ENCODE measurements at places on chromosomes 5 and 9. TPM values are rescaled to one million over a fixed set of nuclear protein-coding genes. Genes with fewer than 3 reads are reported as not detected.

GRCh38 chr5:100855937-100856430 lies 47.1 kb downstream of the ST8SIA4 start:
- peak; percentile 76 for ATAC-seq

- no peak for ATAC-seq
Measured at GRCh38 chr5:54930736-54931135, 54.7 kb downstream of the ESM1 start.

GRCh38 chr5:1999794-2000193 lies 117.1 kb upstream of the IRX4 start:
- ATAC-seq, result no peak

GRCh38 chr9:79604921-79605562 lies 33.3 kb downstream of the TLE4 start:
- ATAC-seq, result no peak

- no peak for ATAC-seq
Measured at GRCh38 chr5:69129413-69129812, 35.6 kb downstream of the SLC30A5 start.

CDX1 gene
- 2.7 TPM for total RNA-seq

DNA sequence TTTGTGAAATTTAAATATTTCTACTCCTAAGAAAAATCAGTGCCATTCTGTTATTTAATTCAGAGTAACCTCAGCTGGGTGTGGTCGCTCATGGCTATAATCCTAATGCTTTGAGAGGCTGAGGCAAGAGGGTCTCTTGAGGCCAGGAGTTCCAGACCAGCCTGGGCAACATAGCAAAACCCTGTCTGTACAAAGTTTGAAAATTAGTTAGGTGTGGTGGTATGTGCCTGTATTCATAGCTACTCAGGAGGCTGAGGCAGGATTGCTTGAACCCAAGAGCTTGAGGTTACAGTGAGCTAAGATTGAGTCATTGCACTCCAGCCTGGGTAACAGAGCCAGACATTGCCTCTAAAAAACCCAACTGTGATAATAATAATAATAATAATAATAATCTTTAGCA lies 44.8 kb upstream of the CNTLN start:
- no peak for ATAC-seq

GHR gene
- total RNA-seq, result 11.7 TPM

GRCh38 chr5:163433271-163433670 lies 4.1 kb upstream of the CCNG1 start:
- no peak for ATAC-seq

- ATAC-seq, result no peak
Measured at GRCh38 chr9:136725612-136726011, 13.2 kb downstream of the DIPK1B start.

GRCh38 chr5:78779771-78780616 lies 131.4 kb upstream of the LHFPL2 start:
- ATAC-seq, result no peak

DNA sequence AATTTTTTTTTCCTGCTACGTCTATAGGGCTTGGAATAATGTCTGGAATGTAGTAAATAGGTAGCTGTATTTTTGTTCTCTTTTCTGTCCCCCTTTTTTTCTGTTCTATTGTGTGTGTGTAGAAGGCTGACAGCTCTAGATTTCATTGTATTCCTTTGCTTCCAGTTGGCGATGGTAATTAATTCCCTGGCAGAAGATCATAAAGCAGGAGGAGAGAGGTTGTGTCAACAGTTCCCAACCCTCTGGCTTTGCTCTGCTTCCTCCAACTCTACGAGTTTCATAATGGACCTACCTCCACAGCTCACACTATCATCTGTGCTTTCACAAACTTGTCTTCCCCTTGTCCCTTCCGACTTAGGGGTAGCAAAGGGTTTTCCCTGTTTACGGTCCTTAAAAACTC lies 117.9 kb upstream of the CDH18 start:
- no peak for ATAC-seq

GDNF gene
- total RNA-seq, result 0.30 TPM

RASGRF2 gene
- total RNA-seq, result 2.5 TPM

- ATAC-seq, result peak; percentile 96
Measured at GRCh38 chr5:88889189-88890069, 6.4 kb upstream of the MEF2C start.

GRCh38 chr9:134775081-134775951 lies 105.3 kb upstream of the FCN2 start:
- ATAC-seq, result peak; percentile 84

DNA sequence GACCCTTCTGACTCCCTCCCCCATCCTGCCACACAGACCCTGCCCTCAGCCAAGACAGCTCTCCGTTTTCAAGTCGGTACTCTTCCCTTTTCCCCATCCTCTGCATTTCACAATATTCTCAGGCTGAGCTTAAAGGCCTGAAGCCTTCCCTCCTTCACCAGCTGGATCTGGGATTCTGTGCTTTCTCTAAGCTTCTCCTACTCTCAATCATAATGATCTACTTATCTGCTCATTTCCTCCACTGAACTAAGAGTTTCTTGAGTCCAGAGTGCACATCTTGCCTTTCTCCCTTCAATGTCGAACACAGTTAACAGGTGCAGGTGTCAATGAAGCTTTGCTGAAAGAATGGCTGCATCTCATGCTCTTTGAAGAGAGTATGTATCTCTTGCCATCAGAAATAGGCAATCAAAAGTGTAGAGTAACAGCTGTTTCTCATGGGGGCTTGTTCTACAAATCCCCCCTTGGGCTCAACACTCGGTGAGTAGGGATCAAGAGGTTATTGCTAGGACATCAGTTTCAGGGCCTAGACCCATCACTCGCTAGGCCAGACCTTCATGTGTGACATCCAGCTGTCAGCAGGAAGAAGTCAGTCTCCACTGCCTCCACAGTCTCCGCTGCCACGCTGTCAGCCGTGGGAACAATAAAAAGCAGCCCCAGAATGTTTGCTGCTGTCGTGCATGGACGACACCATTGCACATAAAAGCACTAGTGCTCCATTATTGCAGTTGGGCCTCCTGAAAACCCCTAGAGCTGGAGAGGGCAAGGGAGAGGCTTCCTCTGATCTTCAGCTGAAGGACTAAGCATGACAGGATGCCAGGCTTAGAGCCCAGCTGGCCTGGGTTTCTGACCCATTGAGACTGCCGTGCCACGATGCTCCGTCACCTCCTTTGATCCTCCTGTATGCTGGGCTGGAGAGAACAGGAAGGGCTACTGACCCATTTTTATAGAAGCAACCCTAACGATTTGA lies 23.7 kb downstream of the TRAF1 start:
- no peak for ATAC-seq

DNA sequence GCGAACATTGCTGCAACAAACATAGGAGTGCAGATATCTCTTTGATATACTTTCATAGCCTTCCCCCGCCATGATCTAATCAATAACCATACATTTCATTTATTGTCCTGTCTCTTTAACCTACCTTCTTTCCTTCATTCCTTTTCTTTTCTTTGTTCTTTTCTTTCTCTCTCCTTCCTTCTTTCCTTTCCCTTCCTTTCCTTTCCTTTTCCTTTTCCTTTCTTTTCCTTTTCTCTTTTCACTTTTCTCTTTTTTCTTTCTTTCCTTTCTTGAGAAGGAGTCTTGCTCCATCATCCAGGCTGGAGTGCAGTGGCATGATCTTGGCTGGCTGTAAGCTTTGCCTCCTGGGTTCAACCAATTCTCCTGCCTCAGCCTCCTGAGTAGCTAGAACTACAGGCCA lies 100.3 kb downstream of the UNC13B start:
- ATAC-seq, result no peak

DNA sequence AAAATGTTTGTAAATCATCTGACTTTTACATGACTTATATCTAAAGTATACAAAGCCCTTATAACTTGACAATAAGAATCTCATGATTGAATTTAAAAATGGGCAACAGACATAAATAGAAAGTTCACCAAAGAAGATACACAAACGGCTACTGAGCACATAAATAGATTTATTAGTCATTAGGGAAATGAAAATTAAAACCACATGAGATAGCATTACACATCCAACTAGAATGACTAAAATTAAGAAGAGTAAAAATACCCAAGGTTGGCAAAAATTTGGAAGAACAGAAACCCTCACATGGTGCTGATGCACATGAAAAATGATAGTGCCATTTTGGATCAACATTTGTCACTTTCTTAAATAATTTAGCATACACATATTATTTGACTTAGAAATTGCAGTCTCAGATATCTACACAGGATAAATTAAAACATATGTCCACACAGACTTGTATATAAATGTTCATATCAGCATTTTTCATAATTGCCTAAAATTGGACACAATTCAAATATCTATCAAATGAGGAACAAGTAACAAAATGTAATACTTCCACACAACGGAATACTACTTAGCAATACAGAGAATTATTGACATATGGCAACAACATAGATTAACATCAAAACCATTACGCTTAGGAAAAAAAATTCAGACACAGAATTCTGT lies 359.1 kb upstream of the DAB2 start:
- ATAC-seq, result no peak

RIGI gene
- 4.4 TPM for total RNA-seq

GRCh38 chr9:86341007-86341491 lies 13.2 kb downstream of the TUT7 start:
- peak; percentile 63 for ATAC-seq

GRCh38 chr9:98323051-98323830 lies 67.8 kb upstream of the TBC1D2 start:
- ATAC-seq, result no peak

DNA sequence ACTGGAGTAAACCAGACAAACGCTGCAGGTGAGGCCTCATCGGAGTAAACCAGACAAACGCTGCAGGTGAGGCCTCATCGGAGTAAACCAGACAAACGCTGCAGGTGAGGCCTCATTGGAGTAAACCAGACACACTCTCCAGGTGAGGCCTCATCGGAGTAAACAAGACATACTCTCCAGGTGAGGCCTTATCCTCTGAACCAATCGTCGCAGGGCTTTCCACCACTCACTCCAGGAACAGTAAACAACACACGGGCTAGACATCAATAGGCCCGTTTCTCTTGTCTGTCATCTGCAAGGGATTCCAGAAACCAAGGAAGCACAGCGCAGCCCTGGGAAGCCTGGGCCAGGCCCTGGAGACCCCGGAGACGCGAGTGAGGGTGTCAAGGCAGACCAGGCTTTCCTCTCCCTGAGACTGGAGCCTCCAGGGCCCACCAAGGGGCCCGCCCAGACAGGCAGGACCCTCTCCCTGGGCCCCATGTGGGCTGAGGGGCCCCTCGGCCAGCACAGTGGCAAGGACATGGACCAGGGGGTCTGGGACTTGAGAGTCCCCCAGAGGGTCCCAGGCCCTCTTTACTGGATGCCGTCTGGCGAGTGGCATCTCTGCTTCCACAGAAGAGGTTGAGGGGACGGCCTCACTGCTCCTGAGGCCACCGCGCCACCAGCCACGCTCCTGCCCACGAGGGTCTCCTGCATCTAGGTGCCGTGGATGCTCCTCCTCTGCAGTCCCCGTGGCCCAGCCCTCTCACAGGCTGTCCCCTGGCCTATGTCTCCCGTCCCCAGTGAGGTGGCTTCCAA lies 26.4 kb upstream of the NSMF start:
- ATAC-seq, result no peak

- ATAC-seq, result no peak
Measured at GRCh38 chr9:114574438-114574837, 13.1 kb upstream of the ATP6V1G1 start.

GRCh38 chr5:87141544-87141943 lies 126.1 kb upstream of the RASA1 start:
- no peak for ATAC-seq

F2RL2 gene
- 3.0 TPM for total RNA-seq

CCNO gene
- 2.0 TPM for total RNA-seq

BICD2 gene
- 18.7 TPM for total RNA-seq

- peak; percentile 55 for ATAC-seq
Measured at GRCh38 chr5:127040796-127041520, 10.6 kb upstream of the MARCHF3 start.

- ATAC-seq, result no peak
Measured at GRCh38 chr5:67308988-67309688, 112.5 kb upstream of the CD180 start.

GRCh38 chr9:114893221-114894010 lies 37.0 kb downstream of the TNFSF8 start:
- no peak for ATAC-seq
